ENCODE measurements at places on chromosomes 1 and 21.
A peak's percentile ranks its signal among the peaks of the same experiment; 100 is the strongest.

DNA sequence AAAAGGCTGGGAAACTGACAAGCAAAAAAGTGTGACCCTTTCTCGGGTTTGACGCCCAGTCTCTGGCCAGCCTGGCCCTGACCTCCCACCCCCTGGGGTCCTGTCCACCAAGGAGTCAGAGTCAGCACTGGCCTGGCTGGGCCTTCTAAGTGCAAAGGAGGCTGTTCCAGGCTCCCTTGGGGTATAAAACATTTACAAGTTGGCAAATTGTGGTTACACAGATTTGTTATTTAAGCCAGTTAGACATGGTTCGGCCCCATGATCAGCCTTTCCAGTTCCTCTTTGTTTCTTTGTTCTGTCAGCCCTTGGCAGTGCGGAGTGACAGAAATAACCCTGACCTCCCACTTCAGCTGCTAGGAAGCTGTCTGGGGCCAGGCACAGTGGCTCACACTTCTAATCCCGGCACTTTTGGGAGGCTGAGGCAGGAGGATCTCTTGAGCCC lies 161.6 kb upstream of the RAB4A start:
- DNase-seq: peak; percentile 48

DNA sequence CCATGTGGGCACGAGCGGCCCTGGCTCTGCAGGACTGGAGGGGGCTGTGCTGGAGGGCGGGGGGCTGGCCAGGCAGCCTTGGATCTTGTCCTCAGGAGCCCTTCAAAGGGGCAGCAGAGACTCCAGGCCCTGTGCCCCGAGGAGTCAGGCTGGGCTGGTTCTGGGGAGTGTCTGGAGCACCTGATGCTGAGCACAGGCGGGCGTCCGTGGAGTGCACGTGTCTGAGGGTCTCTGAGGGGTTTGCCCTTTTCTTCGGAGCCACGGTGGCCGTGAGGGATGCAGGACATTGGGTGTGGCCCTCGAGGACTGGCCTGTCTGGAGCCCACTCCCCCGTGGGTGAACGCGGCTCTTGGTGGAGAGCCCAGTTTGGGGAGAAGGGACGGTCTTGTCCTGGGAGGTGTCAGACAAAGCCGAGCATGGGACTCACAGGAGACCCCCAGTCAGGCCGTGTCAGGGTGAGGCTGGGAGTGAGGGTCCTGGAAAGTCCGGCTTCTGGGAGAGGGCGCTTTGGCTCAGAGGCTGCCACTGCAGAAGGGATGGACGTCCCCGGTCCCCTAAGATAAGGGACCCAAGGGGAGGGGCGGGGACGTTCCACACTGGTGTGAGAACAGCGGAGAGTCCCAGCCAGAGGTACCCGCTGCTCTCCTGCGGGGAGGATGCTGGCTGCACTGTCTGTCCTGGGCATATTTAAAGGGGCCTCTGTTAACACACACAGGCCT lies 60.8 kb downstream of the COL18A1 start:
- DNase-seq: no peak

DNA sequence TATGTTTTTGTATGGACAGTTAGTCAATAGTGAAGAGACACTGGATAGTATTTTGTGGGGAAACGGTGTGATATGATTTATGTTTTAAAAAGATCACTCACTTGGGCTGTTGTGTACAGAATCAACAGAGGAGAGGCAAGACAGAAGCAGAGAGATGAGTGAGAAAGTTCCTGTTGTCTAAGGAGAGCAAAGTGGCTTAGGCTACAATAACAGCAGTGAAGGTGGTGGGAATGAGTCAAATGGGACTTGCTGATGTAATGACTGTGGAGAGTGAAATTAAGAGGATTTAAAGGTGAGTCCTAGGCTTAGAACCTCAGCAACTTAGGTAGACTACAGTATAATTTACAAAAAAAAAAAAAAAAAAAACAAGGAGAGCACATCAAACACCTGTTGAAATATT lies 169.2 kb upstream of the HP1BP3 start:
- DNase-seq: no peak

- no peak for DNase-seq
Measured at GRCh38 chr1:82329226-82329625, 528.5 kb downstream of the ADGRL2 start.

- DNase-seq: peak; percentile 48
Measured at GRCh38 chr1:172167796-172168596, 252.5 kb upstream of the C1orf105 start.

DNA sequence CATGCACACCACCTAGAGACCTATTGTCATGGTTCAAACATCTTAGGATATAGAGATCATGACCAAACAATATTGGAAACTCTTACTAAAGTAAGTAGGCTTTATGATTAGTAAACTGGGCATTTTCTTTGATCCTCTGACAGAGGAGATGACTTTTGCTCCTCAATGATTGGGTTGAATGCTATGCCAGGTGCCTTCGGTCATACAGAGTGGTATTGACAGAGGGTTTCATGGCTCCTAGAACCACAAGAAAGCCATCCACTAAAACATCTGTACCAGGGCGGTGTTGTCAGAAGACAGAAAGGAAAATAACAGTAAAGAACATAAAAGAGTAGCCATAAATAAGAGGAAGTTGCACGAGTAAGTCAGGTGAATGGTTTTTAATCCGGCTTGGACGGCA lies 20.8 kb upstream of the SAMSN1 start:
- DNase-seq: no peak

DNA sequence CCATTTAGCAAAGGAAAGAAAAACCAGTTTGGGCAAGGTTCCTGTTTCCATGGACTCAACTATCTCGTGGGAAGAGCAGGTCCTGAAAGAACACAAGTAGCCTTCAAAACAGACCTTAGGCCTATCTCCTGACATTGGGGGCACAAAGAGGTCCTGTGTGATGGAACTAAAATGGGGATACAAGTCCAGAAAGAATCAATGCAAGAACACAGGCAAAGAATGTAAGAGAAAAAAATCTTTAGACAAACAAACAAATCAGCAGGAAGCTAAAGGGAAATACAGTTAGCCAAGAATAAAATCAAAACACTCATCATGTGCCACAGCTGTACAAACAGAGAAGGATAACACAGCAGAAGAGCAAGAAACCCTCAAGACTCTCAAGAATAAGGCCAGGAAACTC lies 28.2 kb downstream of the SLC30A10 start:
- no peak for DNase-seq

DNA sequence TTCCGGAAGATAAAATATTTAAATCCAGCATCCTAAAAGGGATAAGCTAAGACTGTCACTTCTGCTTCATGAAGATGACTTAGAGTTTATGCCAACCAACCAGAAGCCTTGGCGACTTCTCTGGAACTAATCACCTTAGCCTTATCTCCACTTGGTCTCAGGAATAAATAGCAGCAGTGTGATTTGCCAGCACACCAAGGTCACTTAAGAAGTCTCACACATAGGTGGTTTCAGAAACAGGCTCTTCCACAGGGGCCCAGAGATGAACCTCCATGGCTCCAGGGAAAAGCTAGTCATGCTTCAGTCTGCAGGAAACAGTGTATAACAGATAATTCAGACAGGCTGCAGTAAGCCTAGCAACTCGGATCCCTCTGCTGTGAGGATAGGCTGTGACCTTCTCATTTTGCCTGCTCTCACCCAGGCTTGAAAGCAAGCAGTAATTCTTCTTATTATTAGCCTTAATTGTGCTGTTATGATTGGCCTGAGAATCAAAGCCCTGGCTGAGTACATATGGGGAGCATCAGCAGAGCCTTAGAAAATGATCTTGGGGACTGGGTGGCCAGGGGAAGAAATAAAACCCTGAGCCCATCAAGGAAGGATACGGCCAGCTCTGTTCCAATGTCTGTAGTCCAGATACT lies 84.7 kb downstream of the WLS start:
- no peak for DNase-seq

DNA sequence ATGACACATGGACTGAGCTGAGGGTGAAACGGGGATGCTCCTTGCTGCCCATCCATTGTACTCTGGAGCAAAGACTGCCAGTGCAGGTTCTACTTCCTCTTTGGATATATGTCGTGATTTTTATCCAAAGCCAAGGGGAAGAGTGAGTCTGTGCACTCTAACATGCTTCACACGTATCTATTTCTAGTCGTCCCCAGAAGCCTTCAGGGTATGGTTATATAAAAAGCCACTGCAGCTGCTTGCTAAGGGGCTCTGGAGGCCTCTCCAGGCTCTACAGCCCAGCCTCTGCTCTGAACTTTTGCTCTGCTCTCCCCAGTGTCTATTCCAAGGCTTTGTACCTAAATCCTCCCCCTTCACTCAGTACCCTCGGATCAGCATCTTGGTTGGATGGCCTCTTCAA lies 20.1 kb downstream of the PAFAH2 start:
- DNase-seq: no peak

GRCh38 chr1:98048751-98049325 lies 128.0 kb upstream of the DPYD start:
- DNase-seq: no peak

GRCh38 chr1:167292216-167292615 lies 71.5 kb downstream of the POU2F1 start:
- DNase-seq: no peak

GRCh38 chr1:5220821-5221220 lies 566.4 kb downstream of the AJAP1 start:
- no peak for DNase-seq

DNA sequence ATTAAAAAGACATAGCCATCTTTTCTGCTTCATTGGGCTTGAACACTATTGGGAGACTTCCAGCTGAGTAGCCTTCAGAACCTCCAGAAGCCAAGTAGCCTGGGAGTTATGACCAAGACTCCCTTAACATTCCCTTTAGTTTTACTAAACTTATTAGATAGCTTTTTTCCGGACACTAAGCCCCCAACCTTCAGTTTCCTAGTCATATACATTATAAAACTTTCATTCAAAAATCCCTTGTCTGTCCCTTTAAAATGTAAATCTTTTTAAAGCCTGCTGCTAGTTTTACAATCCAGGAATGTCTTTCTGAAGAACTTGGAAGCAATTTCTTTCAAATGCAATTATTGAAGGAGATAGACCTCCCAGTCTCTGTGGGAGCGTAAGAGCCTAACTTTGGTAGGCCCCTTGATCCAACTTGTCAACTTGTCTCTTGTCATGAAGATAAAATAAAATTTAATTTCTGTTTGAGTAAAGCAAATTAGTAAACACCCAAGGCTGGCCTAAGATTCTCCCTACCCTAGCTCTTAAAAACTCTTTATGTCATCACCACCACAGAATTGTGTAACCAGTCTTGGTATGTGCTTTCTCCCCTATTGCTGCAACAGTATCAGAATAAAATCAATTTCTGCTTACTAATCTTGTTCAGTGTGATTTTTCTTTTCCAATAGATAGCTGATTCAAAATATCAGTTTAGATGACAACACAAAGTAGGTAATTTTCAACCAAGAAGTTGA lies 796.2 kb downstream of the PLA2G4A start:
- DNase-seq: no peak

DNA sequence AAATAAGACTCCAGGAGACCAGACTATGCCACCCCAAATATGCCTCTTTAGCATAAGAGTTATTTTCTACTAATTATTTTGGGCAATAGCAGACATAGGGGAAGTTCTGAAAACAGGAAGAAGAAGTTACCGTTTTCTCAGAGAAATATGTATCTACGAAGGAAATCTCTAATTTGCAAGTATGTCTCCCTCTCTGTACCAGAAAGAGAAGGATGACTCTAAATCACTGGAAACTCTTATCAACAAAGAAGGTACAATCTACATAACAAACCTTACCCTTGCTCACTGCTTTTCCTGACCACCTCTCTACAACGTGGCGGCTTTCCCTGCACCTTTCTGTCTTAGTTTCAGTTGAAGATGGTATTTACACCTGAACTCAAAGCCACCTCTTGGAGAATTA lies 49.0 kb downstream of the OMA1 start:
- DNase-seq: no peak

DNA sequence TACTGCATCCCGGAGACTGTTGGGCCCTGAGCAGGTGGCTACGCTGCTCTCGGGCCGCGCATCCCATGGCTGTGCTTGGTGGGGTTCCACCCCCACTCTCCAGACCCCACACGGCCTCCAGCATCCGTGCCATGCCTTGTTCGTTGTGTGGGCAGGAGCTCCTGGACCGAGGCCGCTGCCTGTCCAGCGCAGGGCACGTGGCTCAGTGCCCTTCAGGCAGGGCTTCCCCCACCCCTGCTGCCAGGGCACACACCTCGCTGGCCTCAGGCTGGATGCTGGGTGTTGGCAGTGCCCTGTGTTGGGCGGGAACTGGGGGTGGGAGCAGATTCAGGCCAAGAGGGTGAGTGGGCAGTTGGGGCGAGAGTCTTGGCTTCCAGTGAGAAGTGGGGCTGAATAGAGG lies 9.9 kb downstream of the PRKCZ start:
- no peak for DNase-seq

GRCh38 chr1:239061770-239062169 lies 324.6 kb upstream of the CHRM3 start:
- DNase-seq: no peak

GRCh38 chr1:7425229-7425628 lies 345.9 kb upstream of the VAMP3 start:
- DNase-seq: no peak

GRCh38 chr1:184379111-184379752 lies 7.6 kb upstream of the C1orf21 start:
- no peak for DNase-seq

GRCh38 chr1:113479713-113480676 lies 89.7 kb downstream of the MAGI3 start:
- no peak for DNase-seq

- no peak for DNase-seq
Measured at GRCh38 chr1:241485145-241485544, 34.4 kb downstream of the FH start.

DNA sequence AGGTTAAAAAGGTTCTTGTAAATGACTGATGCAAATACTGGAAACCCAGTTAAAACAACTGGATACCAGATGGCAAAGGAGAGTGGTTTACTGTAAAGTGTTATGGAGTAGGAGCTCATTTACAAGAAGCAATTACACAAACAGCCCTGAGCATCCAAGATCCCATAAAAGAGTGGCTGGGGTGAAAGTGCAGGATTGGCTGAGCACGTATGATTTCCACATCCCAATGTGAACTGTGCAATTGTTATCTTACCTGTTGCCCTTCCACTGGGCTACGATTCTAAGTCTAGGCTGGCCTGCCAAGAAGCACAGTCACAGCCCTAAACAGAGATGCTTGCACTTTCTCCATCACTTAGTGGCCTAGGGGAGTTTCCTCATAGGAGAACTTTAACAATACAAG lies 277.6 kb upstream of the RUNX1 start:
- no peak for DNase-seq

- no peak for DNase-seq
Measured at GRCh38 chr1:243831463-243831862, 18.6 kb downstream of the AKT3 start.

GRCh38 chr1:57882072-57882471 lies 458.2 kb upstream of the DAB1 start:
- DNase-seq: no peak
